ENCODE measurements at places on chromosomes 1 and 21.
A peak's percentile ranks its signal among the peaks of the same experiment; 100 is the strongest.

GRCh38 chr1:32746130-32746529 is 43.6 kb upstream of the SYNC start:
- no peak for DNase-seq

- DNase-seq, result no peak
Measured at GRCh38 chr1:217715681-217716080, 84.5 kb downstream of the SPATA17 start.

DNA sequence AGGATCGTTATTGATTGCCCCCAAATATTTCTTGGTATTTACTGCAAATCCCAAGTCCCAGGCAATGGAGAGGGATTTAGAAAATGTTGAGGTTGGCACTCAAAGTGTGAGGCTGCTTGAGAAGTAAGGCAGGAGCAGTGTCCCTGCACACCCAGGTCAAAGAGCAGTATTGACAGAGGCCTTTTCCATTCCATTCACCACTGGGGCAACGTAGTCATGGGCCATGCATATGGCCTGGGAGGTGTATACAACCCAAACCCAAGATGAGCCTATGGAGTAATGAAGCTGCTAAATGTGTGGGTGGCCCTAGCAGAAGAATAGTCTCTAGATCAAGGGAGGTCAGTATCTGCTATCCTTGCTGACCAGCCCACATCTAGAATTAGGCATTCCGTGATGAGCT is 245.6 kb downstream of the FOXD2 start:
- DNase-seq, result no peak

DNA sequence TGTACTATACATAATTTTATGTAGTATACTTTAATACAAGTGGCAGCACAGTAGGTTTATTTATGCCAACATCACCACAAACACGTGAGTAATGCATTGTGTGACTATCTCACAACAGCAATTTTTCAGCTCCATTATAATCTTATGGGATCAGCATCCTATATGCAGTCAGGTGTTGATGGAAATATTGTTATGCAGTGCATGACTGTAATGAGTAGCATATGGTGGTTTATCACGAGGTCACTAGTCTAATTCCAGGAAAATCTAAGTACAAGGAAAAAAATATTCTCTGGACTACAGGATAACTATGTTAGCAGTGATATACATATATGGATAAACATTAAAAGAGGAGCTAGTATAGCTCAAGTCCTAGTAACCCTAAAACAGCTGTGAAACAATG is 69.0 kb downstream of the ATP1B1 start:
- no peak for DNase-seq

DNA sequence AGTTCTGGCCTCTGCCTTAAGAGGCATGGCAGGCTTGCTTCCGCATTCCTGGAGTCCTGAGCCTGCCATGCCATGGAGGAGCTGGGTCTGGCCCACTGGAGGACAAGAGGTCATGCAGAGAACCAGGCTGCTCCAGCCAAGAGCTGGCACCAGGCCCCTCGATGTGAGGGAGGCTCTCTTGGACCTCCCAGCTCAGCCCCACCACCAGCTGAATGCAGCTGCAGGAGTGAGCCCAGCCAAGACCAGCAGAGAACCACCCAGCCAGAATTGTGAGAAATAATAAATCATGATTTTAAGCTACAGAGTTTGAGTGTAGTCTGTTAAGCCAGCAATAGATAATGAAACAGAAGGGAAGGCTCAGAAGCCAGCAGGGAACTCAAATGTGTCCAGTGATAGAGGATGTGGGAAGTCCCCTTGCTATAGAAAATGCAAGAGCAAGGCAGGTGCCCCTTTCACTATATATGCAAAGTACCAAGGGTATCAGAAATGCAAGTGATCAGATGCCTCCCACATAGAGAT is 118.4 kb downstream of the HIVEP3 start:
- no peak for DNase-seq

DNA sequence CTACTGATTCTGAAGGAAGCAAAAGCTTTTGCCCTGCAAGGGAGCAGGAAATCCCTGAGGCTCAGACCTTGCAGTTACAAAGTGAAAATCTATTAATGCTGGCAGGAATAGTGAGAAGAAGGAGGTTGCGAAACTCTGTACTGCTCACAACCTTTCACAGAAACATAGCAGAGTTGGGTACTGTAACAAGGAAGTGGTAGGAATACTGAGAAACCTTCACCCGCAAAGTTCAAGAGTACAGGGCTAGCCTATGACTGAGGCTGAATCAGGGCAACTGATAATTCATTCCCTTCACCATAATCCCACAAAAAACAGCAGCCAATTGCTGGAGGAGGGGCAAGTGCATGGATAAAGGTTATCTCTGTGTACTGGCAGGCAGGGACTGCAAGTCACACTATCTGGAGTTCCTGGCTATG is 23.9 kb upstream of the KCTD3 start:
- no peak for DNase-seq

- no peak for DNase-seq
Measured at GRCh38 chr1:51264451-51264850, 28.4 kb downstream of the RNF11 start.

DNA sequence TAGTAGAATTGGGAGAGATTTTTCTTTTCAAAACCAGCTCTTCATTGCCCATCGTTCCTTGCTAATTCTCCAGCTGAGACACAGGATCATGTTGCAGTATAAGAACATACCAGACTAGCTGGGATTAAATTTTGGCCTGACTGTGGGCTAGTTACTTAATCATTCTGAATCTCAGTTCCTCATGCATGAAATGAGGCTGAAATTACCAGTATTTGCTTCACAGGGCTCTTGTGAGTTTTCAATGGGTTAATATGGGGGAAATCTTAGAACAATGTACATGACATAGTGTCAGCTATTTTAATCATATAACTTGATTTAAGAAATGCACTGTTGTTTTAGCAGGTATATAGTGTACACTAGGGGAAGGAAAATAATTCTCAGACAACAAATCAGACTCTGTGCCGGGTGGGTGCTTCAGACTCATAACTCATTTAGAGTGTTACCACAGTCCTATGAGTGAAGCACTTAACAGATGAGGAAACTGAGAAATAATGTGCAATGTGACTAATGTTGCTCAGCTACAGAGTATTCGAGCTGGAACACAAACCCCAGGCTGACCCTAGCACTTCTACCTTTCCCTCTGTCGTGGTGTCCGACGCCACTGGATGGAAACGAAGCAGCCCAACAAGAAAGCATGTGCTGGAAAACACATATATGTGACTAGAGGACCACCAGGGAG is 137.6 kb upstream of the SGIP1 start:
- no peak for DNase-seq

- no peak for DNase-seq
Measured at GRCh38 chr1:40750451-40750908, 33.1 kb upstream of the KCNQ4 start.

- no peak for DNase-seq
Measured at GRCh38 chr1:201346987-201347386, 30.5 kb downstream of the TNNT2 start.

DNA sequence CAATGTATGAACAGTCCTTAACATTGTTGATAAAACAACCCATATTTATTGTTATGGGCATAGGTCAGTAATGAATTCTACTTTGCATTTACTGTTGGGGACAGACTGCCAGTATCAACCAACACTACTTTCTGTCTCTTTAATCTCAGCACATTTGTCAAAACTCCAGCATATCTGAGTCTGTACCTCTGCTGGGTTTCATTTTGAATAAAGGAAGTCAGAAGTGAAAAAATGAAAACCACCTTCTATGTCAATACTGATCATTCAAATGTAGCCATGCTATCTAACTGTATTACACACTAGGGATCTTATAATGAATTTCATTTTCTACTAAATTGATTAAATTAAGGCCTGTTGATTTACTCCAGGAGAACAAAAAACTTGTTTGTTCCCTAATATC is 24.2 kb upstream of the CXADR start:
- no peak for DNase-seq

- DNase-seq, result no peak
Measured at GRCh38 chr1:243393096-243393495, 137.3 kb downstream of the SDCCAG8 start.

DNA sequence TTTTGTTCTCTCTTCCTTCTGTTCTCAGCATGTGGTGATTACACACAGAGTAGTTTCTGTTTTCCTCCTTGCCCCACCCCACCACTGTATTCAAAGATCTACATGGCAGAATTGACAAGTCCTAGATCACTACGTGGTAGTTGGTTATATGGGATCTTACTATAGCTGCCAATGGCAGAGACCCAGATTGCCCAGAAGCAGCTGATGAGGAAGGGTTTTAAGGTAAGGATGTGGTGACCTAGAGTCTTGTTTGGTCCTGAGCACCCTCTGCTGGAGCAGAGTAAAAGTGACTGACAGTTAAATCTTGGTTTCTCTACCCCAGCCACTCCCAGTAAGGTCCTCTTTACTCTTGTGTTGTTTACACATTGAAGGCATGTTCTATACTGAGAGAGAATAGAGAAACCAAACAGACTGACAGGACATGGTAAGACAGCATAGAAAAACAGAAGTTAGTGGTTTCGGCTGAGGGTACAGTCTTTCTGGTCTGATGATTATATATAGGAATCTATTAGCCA is 22.8 kb upstream of the STRIP1 start:
- no peak for DNase-seq

GRCh38 chr1:162003061-162003829 is 20.4 kb downstream of the OLFML2B start:
- no peak for DNase-seq

- no peak for DNase-seq
Measured at GRCh38 chr1:84691122-84691783, 992 bp upstream of the SSX2IP start.

GRCh38 chr21:31554511-31555022 is 104.9 kb upstream of the SOD1 start:
- peak; percentile 16 for DNase-seq

- no peak for DNase-seq
Measured at GRCh38 chr1:210457568-210457967, 128.9 kb downstream of the HHAT start.

DNA sequence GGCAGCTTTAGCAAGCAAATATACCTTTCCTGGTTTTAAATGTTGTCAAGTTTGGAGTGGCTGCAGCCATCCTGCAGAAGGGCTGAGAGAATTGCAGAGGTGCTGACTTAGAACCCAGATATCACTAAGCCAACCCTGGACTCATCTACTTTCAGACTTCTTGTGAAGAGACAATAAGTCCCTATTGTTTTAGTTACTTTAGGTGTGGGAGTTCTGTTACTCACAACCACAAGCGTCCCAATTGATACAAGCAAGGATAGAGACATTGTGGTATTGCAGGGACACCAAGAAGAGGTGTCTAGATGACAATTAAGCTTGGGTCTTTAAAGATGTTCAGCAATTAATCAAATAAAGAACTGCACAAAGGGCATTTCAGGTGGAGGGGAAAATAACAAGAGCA is 8.8 kb upstream of the ETV3 start:
- DNase-seq, result no peak

DNA sequence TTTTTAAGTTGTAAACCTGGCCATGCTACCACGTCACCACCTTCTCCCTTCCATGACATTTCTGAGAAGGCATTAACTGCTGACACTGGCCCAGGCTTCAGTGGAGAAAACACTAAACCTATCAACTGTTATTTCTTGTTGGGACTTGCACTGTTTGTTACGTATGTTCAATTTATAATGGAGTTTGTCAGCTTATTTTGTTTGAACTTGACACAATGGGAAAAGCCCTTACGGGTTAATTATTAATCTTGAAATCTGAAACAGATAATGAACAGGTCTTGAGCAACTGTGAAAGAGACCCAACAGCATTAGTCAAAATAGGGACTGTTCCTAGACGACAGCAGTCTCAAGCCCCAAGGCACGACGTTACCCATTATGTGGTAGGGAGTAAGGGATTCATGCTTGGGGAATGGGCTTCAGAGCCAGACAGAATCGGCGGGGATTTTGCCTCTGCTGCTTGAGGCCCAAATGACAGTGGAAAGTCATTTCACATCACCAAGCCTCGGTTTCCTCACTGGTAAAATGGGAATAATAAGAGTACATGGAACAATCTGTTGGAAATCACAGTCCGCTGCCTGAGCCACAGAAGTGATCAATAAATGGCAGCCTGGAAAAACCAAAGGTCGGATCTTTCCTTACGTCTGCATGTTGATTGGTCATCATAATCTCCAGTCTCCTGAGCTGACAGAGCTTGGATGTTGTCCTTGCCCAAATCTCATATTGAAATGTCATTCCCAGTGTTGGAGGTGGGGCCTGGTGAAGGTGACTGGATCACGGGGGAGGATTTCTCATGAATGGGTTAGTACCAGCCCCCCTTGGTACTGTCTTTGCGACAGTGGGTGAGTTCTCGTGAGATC is 44.5 kb downstream of the TIAM1 start:
- no peak for DNase-seq

Measured in stimulated activated naive CD4-positive, alpha-beta T cell treated with Interleukin-2 at 50 U/mL for 16 hours (primary cell).